ENCODE measurements at places on chromosomes 2 and 18.

- no peak for DNase-seq
Measured at GRCh38 chr2:100921685-100922161, 80.4 kb upstream of the RPL31 start.

- DNase-seq: no peak
Measured at GRCh38 chr18:49856496-49856895, 43.2 kb upstream of the ACAA2 start.

- DNase-seq: no peak
Measured at GRCh38 chr2:163541943-163542342, 193.9 kb downstream of the FIGN start.

- DNase-seq: no peak
Measured at GRCh38 chr2:127074936-127075335, 32.0 kb downstream of the BIN1 start.

- DNase-seq: no peak
Measured at GRCh38 chr2:159737292-159737916, 25.1 kb downstream of the MARCHF7 start.

GRCh38 chr18:79680891-79681339 is 1.3 kb downstream of the CTDP1 start:
- DNase-seq: peak; percentile 13

DNA sequence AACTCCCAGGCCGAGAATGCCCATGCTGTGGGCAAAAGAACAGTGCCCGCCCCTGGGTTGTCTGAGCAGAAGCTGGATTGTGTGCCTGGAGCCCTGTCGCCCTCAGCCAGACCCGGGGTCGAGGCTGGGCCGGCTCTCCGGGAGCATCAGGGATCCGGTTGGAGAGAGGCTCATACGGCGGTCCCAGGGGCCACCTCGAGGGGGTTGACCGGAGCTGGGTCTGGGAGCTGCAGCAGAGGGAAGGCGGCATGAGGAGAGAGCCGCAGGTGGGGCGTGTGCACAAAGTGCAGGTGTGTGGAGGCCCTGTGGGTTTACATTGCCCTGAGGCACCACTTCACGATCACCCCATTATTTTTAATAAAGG is 39.5 kb downstream of the MBP start:
- DNase-seq: no peak

GRCh38 chr2:188978291-188979081 is 4.3 kb downstream of the COL3A1 start:
- DNase-seq: peak; percentile 1

DNA sequence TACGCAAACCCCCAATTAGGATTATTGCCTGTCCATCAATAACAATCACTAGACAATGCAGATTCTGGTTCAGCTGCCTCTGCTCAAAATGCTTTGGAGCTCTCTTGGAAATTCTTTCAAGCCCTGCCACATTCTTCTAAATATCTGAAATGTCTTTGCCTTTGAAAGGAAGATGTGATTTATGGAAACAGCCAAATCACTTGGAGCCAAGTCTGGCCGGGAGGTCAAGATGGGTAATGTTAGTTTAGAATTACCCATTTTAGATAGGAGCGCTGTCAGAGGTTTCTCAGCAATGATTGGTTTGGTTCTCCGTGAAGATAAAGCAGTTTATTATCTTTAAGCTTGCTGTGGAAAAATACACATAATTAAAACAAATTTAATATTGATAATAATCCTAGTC is 306.7 kb downstream of the SETBP1 start:
- no peak for DNase-seq

DNA sequence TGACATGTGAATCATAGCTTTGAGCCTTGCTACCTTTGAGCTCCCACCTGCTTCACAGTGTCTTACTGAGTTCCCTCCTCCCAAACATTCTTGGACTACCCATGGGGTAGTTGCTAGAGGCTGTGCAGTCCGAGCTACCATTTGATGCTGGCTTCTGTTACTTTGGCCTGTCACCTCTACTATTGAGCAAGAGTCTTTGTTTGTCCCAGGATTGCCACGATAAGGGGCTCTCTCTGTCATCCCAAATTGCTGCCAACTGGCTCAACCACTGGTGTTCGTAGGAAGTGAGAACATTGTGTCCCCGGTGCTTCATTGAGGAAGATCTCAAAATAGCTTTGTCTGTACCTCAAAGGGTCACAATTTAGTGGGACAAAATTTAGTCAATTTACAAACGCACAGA is 59.1 kb upstream of the PAX8 start:
- DNase-seq: no peak

GRCh38 chr2:85010404-85010803 is 39.4 kb downstream of the KCMF1 start:
- DNase-seq: no peak

GRCh38 chr2:23824777-23825212 is 102.1 kb downstream of the ATAD2B start:
- peak; percentile 69 for DNase-seq

DNA sequence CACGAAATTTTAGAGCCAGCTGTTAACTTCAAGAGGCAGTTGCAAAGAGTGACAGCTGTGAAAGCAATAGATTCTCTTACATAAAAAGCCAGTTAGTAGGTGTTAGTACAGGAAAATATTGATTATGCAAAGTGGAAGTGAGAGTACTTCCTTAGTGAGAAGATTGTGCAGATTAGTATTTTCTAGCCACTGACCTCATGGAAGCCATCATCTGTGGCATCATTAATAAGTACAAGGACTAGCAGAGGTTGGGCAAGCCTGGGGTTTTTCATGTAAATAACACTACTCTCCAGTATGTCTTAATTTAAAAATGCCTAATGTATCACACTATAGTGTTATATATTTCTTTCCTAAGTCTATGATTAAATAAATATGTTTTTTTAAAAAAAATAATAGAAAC is 166.2 kb upstream of the DTNA start:
- no peak for DNase-seq

DNA sequence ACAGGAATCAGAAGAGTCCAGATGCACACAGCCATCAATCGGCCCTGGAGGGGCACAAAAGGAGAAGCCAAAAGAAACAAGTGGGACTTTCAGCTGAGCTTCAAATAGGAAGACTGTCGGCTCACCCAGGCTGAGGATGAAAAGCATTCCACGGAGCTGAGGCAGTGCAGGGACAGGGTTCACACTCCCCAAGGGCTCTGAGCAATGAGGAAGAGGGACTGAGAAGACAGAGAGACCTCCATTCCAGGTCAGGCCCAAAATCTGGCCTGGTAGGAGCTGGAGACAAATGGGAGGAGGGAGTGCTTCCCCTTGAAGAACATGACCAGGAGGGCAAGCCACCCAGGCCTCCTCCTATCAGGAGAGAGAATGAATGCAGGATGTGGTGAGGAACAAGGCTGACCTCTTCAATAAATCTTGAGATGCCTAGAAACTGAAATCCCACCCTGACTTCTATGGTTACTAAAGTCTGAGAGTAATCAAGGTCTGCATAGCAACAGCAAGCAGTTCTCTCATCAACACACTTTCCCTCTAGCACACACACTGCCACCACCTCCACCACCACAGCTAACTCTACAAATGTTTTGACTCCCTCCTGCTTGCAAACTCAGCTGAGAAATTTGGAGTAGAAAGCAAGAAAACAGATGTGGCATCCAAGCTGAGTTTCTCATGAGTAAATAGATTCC is 434.4 kb downstream of the TNS1 start:
- DNase-seq: no peak

DNA sequence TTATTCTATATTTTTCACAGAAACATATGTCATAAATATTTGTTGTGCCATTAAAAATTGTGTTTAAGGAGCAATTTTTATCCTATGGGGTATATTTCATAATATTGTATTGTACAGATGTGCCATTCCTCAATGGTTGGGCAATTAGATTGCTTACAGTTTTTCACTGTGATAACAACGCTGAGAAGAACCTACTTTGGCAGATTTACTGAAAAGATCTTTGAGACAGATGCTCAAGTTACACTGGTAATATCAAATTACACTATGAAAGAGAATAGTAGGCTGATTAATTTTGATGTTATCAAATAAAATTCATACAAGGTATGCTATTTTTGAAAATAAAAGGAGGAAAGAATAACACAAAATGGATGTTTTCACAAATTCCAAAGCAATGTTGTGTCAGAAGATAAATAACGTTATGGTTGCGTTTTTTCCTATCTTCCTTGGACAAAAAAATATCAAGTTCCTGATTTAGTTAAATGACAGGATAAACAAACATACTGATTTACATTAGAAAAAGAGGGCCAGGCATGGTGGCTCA is 335.1 kb upstream of the ZNF521 start:
- no peak for DNase-seq

- no peak for DNase-seq
Measured at GRCh38 chr18:48036226-48036625, 105.8 kb upstream of the SMAD2 start.

GRCh38 chr18:34789768-34790344 is 79.8 kb downstream of the DTNA start:
- no peak for DNase-seq

GRCh38 chr2:26168785-26169184 is 4.1 kb upstream of the GAREM2 start:
- DNase-seq: no peak

DNA sequence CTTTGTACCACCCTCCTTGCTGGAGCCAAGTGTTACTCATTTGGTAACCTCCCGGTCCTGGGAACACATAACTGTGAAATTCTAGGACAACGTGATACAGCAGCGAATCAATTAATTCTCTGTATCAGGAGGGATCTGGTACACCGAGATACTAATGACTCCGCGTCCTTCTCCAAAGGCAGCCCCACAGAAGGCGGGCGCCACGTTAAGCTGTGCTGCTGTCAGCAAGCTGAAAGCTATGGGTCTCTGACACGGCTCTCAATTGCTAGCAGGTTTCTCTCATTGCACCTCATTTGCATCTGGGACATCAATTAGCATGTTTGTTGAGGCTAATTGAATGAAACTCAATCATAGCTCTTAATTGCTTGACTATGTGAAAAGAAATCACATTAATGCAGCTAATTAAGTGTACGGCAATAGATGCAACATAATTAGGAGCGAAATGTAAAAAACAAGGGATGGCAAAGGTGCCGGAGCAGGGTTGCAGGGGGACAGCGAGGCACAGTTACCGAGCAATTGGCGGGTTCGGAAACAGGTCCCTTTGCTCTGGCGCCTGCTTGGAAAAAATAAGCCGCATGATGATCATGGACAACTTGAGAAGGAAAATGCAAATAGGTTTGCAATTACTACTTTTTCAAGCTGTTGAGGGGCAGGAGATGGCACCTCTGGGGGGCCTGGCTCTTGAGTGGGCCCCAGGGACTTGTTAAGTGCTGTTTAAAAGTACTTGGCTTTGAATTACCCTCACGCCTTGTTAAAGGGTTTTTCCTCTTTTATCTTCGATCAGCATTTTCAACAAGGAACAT is 264.2 kb downstream of the GBX2 start:
- peak; percentile 15 for DNase-seq

- DNase-seq: peak; percentile 65
Measured at GRCh38 chr2:54575379-54575888, 119.3 kb downstream of the SPTBN1 start.

DNA sequence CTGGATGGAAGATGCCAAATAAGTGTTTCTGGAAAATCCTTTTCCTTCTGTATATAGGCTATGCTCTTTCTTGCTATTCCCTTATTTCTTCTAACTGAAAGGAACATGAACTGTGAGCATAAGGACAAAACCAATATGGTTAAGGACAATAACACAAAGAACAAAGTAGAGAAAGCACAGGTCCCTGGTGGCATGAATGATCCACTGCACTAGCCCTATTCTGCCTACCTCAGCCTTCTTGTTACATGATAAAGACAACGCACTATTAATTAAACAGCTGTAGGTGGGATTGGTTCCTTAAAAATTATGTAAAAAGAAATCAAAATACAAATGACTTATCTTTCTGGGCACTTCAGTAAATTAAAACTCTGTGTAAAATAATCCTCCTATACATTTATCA is 1.9 kb upstream of the WDR75 start:
- DNase-seq: no peak

DNA sequence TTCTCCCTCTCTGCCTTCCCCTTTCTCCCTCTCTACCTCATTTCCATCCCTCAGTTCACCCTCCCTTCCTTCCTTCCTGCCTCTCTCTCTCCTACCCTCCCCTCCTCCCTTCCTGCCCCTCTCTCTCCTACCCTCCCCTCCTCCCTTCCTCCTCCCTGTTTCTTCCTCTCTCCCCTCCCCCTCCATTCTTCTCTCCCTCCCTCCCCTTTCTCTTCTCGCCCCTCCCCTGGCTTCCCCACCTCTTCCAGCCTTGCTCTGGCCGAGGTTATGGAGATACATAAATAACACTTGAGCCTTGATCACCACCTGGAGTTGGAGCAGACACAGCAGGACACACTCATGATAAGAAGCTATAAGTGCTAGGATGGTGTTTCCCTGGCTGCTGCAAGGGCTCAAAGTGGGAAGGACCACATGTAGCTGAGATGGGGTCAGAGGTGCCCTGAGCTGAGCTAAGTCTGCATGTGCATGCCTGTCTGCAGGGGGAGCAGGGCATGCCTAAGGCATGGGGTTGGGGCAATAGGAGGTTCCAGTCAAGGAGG is 326.1 kb upstream of the HS6ST1 start:
- DNase-seq: no peak

DNA sequence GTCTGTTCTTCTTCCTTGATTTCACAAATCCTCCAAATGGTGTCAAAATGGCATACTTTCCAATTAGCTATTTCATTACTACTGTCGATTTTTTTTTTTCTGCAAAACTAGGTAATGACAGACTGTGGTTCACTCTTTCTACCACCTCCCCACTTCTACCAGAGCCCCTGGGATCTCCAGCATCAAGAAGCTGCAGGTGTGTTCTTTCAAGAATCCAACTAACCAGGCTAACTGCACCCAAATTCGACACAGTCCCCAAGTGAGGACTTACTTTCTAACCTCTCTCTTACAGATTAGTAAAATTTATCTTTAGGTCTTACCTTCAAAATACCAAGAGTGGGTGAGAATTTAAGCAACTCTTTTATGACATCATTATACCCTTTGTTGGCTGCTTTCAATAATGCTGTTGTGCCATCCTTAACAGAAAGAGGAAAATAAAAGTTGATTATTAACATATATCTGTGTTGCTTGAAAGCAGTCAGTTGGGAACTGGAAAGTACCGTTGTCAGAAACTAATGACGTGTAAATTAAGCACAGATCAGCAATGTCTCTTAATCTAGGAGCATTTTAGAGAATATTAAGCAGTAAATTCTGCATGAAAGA is 31.2 kb upstream of the NPC1 start:
- no peak for DNase-seq

GRCh38 chr2:7592618-7593140 is 675.5 kb downstream of the RNF144A start:
- no peak for DNase-seq

- no peak for DNase-seq
Measured at GRCh38 chr18:76859474-76860339, 37.4 kb downstream of the ZNF236 start.

All from NB4 (cell line).